ENCODE measurements at places on chromosomes 7 and 10.

- DNase-seq, result peak; percentile 63
Measured at GRCh38 chr10:5629303-5630111, 36.9 kb downstream of the ASB13 start.

DNA sequence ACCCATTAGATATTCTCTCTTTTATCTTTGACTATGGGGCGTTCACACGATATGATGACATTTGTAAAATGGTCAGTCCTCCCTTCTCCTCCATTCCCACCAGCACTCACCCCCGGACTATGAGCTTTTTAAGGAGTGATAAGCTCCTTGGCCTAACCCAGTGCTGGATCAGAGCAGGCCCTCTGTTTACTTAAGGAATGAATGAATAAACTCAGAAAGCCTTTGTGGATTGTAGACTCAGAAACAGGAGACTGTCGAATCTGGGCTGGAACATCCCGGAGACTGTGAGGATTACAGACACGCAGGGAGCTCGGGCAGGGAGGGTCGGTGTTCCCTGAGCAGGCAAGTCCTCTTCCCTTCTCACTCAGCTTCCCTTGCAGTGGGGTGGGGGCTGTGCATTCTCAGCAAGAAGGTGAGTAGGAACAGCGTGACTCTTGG lies 6.8 kb upstream of the ZCCHC24 start:
- no peak for DNase-seq

DNA sequence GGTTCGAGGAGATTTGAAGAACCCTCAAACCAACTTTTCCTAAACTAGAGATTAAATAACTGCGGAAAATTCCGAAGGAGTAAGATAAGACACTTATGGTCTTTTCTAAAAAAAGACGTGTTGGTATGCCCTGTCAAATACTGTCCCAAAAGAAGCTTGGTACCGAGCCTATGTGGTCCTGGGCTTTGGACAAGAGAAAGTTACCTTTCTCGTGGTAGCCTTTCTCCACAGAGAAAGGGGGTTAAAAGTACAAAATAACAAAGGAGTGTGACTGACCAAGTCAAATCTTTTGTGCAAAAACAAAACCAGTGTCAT lies 56.2 kb upstream of the JCAD start:
- DNase-seq, result no peak

DNA sequence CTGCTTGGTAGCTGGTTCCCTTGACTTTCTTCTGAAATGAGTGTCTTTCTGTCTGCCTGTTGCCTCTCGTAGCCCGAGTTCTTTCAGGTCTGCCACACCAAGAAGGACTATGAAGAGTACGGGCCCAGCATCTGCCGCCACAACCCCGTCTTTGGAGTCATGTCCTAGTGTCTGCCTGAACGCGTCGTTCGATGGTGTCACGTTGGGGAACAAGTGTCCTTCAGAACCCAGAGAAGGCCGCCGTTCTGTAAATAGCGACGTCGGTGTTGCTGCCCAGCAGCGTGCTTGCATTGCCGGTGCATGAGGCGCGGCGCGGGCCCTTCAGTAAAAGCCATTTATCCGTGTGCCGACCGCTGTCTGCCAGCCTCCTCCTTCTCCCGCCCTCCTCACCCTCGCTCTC lies 94.8 kb downstream of the ACTR3B start:
- DNase-seq, result no peak

GRCh38 chr7:82468435-82468834 lies 24.9 kb upstream of the CACNA2D1 start:
- no peak for DNase-seq

DNA sequence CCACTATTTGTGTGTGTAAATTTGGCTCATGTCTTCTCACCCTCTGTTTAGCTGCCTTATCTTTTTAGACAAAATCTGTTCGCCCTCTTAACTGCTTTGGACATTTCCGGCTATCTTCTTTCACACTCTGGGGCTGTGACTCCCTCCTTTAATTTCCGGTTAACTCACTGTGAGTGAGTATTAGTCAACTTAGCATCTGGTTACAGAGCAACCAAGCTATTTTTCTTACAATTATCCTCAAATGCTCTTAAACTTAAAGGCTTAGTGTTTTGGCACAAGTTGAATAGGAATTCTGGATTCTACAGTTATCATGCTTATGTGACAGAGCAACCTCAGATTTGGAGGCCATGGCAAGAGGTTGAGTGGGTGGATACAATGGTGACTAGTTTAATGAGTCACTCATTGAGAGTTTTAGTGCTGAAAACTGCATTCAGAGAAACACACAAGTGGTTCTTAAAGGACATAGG lies 177.6 kb upstream of the SEMA3A start:
- DNase-seq, result no peak

Measured in stimulated activated CD8-positive, alpha-beta memory T cell treated with anti-CD3 and anti-CD28 coated beads, Interleukin-4, amount 100 ng/mL, for 4 hours (primary cell).